ENCODE measurements at places on chromosomes 6 and 20. TPM values are rescaled to one million over a fixed set of nuclear protein-coding genes. Genes with fewer than 3 reads are reported as not detected.

The SSTR4 gene
- total RNA-seq = not detected

The MLN gene
- total RNA-seq = not detected

The SIRPA gene
- 59.2 TPM for total RNA-seq

The ARG1 gene
- not detected for total RNA-seq

The LY6G6D gene
- total RNA-seq = not detected

The RHAG gene
- total RNA-seq = not detected

The NT5E gene
- 115 TPM for total RNA-seq

The PLA2G7 gene
- total RNA-seq = not detected

The DLL1 gene
- total RNA-seq = 2.0 TPM

The SIRPB2 gene
- total RNA-seq = 9.5 TPM

The ANKRD66 gene
- total RNA-seq = not detected

The HUS1B gene
- total RNA-seq = 1.2 TPM

The OR2H2 gene
- total RNA-seq = not detected

Measured in endothelial cell of umbilical vein (primary cell).